GDM1 (cell line): ENCODE measurements at places on chromosomes 7 and 10.

DNA sequence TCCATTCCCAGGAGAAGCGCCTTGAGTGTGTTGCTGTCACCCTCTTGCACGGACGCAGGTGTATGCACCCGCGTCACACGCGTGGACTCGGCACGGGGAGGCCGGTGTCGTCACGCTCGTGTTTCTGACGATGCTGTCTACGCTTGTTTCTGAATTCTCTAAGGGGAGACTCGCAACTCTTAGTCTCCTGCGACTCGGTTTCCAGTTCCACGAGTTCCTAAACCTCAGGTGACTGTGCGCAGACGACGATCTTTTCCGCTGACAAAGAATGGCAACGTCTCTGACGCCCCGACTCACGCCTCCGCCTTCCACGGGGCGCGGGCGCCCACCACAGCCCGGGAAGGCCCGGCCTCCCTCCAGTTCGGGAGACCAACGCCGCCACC, 579 bp downstream of the IDI1 start:
- peak; percentile 22 for DNase-seq

- DNase-seq = no peak
Measured at GRCh38 chr7:115409682-115410433, 488.0 kb downstream of the MDFIC start.

GRCh38 chr10:48574817-48575380, 30.0 kb downstream of the ARHGAP22 start:
- DNase-seq = no peak

DNA sequence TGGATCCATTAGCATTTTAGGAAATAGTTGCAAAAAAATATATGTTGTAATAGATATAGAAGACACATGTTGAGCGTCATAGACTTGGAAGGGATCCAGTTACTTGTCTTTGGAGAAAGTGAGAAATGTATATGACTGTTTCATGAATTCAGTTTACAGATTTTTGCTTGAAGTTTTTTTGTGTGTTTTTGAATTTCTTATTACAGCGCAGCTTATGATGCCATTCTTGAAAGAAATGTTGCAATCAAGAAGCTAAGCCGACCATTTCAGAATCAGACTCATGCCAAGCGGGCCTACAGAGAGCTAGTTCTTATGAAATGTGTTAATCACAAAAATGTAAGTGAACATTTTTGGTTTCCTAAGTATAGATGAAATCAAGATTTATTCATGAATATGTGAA, 98.2 kb downstream of the MAPK8 start:
- DNase-seq = no peak
